Renal pelvis (tissue), 12 donors: ENCODE measurements at places on chromosomes 3 and 15.

GRCh38 chr3:32831791-32832190 lies 14.0 kb downstream of the TRIM71 start:
- no peak for DNase-seq

GRCh38 chr3:38586546-38587520 lies 62.7 kb downstream of the SCN5A start:
- no peak for DNase-seq

DNA sequence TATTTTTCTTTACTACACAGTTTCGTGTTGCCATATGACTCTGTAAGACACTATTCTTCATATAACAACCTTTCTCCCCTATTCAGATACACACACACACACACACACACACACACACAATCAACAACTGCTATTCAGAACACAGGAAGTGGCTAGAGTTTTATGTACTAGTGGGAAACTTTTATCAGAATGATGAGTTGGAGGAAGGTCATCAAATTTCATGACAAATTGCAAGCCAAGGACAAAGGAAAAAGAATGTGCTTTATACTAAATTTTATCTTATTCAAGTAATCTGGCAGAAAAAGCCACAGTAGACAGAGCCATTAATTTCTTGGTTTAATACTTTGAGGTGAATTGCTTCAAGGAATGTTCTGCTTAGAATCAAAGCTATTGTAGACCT lies 899.8 kb downstream of the ROBO2 start:
- peak; percentile 37 for DNase-seq

DNA sequence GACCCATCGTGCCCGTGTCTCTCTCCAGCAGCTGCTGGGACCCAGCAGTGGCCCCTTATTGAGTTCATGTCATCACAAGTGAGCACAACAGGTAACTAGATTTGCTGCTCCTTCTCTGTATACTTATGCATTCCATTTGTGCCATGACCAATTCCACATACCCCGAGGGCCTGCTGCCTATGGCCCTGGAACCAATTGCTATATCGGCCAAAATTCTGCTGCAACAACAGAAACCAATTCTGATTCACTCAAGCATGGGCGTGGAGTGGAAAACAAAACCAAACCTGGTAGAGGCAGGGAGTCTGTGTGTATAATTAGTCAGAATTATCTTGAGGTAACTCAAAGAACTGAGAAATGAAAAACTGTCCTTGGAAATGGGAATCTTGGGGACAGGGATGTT lies 516.6 kb downstream of the EPHB1 start:
- peak; percentile 35 for DNase-seq

DNA sequence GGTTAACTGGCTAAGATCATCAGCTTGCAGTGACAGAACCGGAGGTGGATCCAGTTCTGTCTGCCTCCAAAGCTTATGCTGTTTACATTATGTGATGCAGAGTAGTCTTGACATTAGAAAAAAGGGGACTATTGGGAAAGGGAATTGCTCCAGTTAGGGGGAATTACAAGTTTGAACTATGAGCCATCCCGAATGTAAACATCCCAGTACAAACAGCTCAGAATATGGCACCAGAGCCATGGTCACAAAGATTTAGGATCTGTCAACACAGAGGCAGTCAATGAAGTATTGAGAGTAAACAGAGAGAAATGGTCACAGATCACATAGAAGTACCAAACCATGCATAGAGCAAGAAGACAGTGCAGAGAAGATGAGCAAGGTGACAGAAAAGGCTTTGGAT lies 39.8 kb upstream of the CRTC3 start:
- no peak for DNase-seq

- DNase-seq = no peak
These were observed 68.5 kb downstream of the CBLB start for GRCh38 chr3:105800320-105800719.

GRCh38 chr3:63232764-63233396 lies 45.2 kb upstream of the SYNPR start:
- DNase-seq = no peak

DNA sequence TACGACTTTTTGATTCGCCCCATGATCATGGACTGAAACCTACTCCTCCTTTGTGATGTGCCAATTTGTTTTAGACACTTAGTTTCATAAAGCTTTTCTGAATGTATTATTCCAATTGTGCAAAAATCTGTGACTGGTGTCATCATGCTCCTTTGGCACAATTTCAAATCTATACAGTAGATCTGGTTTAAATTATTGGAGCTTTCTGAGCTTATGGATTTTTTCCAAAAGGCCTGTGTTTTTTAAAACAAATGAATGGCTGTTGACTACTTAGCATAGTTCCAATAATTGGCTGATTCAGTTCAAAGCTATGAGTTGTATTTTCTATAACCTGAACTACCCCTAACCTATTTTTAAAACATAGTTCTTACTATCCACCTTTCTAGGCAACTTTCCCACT lies 282.7 kb downstream of the CNTN3 start:
- no peak for DNase-seq

DNA sequence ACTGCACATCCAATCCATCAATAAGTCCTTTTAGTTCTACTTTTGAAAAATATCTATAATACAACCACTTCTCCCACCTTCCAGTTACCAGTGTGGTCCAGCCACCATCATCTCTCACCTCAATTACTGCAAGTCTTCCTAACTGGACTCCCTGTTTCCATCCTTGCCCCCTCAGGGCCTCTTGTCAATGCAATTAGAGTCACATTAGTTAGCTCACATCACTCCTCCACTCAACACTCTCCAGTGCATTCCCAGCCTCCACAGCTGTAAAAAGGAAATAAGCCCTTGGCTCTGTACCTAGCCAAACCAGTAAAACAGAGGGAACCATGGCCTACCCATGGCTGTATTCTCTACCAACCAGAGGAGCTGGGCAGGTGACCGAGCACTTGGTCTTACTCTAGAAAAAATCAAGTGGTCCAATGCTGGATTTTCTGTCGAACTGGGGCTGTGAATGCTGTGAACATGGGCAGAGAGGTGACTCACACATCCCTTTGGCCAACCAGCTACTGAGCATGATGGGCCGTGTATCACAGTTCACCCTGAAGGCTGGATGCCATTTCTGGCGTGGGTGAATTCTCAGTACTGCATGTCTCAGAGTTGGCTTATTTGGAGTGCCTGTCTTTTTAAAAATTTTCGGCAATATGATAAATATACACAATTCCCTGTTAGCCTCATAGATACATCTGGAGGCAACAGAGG lies 62.5 kb upstream of the C15orf61 start:
- DNase-seq = no peak

DNA sequence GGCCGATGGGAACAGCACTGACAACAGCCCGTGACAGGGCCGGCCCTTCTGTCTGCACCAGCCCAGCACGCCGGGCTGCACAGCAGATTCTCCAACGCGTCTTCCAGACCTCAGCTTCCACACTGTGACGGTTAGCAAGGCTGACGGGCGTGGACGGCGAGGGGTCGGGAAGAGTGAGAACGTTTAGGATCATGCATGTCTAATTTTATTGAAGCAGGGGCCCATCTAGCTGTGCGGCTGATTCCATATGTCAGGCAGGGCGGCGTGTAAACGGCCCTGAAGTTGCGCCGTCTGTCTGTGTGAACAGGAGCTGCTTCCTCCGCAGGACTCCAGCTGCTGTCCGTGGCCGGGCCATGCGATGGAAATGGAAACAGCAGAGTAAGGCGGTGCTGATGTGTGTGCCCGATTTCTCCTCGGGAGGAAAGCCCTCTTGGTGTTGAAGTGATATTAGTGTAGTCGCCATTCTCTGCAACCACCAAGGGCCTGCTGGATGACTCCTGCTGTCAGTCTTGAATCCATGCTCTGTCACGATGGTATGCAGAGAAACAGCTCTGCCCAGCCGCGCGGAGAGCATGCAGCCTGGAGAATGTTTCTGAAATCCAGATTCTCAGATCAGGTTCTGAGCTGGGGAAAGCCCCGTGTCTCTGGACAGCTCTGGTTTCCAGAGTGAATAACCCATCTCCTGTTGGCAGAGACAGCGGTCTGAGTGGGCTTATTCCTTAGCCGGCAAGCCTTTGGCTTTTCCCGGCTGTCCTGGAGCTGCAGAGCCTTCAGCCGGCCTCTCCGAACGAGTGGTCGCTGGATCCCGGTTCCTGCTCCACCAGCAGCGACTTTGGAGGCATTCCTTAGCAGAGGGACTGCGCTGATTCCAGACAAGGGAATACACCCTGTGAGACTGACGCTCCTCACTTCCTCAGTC lies 158.1 kb upstream of the UBE3A start:
- no peak for DNase-seq

GRCh38 chr3:139619484-139619883 lies 58.3 kb downstream of the NMNAT3 start:
- no peak for DNase-seq

GRCh38 chr3:127746400-127747057 lies 73.8 kb downstream of the ABTB1 start:
- DNase-seq = no peak

GRCh38 chr3:66140743-66141372 lies 79.9 kb upstream of the SLC25A26 start:
- no peak for DNase-seq

GRCh38 chr15:58438956-58439355 lies 7.2 kb downstream of the LIPC start:
- DNase-seq = no peak

GRCh38 chr3:11651900-11652299 lies 8.2 kb upstream of the VGLL4 start:
- no peak for DNase-seq

DNA sequence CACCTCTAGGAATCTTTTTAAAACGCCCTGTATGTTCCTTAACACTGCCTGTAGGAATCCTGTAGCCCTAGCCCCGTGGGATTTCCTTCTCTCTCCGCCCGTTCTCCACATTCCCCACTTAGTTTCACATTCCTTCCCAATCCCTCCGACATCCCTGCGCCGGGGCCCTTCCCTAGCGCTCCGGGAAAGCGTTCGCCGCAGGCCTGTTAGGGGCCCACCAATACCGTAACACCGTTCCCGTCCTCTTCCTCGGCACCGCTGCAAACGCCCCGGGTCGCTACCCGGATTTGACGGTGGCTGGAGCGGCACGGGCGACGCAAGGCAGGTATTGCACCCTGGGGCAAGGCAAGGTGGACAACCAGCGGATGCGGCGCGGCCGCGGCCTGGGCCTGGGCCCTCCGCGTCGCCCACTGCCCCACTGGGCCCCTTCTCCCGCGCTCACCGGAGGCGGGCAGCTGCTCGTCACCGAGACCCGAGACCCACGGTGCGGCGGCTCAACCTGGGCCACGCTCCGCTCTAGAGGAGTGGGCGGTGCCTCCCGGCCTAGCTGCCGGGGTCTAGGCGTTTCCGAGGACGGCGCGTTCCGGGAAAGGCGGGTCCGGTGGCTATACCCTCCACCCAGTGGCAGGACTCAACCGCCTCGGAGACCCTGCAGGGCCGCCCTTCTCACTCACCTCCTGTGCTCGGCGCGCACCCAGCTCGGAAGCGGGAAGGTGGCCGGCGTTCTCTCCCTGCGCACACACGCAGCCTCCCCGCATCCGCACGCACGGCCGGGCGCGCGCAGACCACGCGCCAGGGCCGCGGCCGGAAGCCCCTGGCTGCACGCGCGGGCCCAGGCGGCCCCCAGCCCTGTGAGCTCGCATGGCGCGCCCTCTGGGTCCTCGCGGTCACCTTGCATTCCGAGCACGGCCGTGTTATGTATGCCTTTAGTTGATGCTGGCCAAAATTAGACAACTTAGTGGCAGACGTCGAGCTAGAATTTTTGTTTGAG lies at the start of gene B3GALNT1:
TSS of gene B3GALNT1 (minus strand) at position 789 of the 991 bp plus-strand sequence. CDS start 18,595 bp downstream, outside the sequence.
- peak; percentile 67 for DNase-seq

DNA sequence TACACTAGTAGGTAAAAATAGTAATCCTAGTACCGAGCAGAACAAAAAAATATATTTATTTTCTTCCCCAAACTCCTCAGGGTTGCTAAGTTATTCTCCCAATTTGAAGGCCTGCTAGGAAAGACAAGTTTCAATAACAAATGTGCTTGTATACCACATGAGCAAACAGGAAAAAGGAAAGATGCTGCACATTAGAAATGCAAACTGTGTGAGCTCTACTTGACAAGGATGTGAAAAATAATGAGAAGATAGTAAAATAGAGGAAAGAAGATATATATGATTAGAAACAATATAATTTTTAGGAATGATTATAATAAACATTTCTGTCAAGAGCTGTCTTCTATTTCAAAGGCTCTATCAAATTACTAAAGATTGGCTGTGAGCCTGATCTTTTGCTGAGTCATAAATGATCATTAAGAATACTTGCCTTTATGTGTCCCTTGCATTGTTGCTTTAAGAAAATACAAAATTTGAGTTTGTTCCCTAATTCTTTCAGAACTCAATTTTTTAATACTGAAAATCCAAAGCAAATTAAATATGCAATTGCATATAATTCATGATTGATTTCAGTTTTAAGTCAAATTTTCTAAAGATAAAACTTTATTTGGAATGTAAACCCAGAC lies 174.2 kb downstream of the NEK10 start:
- DNase-seq = no peak

DNA sequence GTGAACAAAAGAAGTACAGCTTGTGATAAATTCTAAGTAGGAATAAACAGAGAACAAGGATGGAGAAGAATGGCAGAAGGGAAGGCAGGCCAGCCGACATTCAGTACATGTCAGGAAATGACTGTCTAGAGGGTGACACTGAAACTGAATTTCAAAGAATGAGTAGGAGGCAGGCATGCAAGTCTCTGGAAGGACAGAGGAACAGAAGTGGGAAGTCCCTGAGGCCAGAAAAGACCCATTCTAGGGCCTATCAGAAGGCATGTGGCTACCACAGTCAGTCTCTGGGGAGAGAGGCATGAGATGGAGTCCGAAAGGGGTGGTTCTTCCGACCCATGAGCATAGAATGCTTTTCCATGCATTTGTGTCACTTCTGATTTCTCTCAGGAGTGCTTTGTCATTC lies 243.5 kb upstream of the UBE2E2 start:
- DNase-seq = no peak

DNA sequence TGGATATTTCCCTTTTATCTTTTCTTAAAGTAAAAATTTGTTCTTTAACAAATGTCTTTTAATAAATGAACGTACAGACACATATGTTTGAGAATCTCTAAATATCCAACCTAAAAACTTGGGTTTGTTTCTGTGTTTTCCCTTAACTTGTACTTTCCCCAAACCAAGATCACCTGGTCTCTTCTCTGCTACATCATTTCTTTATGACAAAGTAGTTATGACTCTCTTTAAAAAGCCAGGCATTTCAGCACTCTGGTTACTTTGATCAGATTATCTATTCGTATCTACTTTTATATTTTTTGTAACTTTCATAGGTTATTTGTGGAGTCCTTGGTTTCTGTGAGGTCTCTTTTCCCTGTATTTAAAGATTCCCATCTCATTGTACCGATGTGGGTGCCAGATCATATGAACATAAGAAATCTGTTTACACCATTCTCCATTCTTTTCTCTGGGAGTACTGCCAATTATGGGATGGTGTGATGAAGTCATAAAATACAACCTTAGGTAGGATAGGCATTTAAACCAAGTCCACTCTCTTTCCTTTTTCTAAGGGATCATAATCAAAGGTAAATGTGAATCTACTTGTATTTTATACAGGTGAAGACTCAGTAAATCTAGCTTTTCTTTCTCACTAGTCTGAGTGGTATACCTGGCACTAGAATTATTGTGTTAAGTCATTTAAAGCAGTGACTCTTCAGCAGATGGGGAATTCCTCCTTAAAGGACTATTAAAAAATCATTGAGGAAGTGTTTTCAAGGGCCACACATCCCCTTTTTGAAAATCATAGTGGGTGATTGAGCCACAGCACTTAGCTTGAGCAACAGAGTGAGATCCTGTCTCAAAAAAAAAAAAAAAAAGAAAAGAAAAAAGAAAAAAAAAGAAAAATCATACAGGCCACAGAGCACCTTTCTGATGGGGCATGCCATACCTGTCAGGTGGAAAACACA lies 12.4 kb upstream of the NFKBIZ start:
- DNase-seq = no peak
